ENCODE measurements at places on chromosomes 11 and 22.

- DNase-seq: no peak
Measured at GRCh38 chr11:134333946-134334345, 2.2 kb downstream of the GLB1L2 start.

- DNase-seq: no peak
Measured at GRCh38 chr11:72229336-72229924, 4.9 kb downstream of the INPPL1 start.

- DNase-seq: no peak
Measured at GRCh38 chr11:74630043-74630442, 37.7 kb downstream of the POLD3 start.

DNA sequence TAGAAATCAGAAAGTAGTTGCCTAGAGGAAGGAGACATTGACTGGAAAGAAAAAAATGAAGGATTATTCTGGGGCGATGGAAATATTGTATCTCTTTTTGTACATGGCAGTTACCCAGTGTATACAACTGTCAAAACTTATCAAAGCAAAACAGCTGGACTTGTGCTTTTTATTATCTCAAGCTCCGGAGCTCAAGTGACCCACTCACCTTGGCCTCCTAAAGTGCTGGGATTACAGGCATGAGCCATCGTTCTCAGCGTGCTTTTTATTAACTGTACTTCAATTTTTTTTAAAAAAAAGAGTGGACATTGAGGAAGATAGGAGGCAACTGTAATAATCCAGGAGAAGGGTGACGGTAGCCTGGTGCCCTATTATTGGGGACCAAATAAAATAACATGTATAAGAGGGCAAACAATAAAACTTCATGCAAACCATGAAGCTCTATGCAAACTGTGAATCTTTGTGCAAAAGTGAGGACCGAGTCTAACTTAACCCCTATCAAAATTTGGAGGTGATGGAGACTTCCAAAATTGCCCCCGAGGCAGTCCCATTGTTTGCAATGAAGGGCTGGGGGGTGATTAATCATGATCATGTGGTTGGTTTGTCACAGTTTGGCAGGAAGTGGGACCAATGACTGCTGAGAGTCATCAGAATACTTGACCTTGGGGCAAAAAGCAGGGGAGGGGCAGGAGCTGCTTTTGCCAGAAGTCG, 23.5 kb downstream of the FZD4 start:
- no peak for DNase-seq

GRCh38 chr11:34065505-34066203, 14.1 kb downstream of the CAPRIN1 start:
- no peak for DNase-seq

- DNase-seq: no peak
Measured at GRCh38 chr11:73653996-73654395, 7.6 kb downstream of the PLEKHB1 start.
